ENCODE measurements at places on chromosomes 12 and 14.

DNA sequence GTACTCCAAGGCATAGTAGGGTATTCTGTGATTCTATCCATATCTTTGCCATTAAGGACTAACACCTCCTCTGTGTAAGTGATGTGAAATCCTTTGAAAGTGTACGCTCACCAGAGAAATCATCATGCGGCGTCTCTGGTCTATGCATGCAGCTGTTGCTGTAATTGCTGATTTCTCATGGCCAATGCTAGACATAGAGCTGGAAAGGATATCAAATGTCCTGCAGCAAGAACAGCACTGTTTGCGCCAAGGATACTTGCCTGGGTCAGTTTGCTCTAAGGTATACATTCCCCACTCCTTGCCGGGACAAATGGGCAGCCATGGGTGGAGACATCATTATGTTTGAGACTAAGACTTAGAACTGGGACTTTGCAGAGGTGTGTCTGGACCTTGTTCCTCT lies 896.4 kb downstream of the BCL11B start:
- DNase-seq = no peak

DNA sequence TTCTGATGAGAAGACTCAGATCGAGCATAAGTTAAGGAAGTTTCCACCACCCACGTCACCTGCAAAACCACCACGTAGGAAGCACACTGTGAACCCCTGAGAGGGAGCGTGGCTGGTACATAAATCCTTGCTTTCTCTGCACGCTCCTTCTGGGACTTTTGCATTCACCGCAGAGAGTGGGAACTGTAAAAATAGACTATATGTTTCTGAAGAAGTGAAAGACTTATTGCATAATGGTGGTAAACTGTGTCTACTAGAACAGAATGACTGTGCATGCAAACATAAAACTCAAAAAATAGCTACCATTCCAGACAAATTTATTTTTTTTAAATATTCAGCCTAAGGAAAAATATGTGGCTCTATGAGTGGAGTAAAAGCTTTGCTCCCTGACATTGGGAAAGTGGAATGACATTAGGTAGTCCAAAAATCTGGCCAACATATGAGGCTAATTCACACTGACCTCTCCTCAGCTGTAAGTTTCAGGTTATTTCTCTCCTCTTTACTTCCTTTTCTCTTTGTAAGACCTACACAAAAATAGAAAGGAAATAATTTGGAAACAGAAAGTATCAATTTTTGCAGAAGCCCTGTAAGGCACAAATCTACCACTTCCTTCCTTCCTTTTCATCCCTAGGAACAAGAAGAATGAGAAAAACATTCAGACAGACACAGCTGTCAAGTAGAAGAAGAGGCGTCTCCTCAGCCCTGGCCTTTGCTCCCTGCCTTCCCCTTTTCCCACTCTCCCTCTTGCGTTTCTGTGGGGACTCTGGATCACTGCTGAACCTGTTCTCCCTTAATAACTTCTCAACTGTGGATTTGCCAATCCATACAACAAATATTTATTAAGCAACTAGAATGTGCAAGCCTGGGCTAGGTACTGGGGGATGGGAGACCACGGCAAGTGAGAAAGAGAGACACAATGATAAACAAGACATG lies 264.3 kb upstream of the FOXN3 start:
- peak; percentile 20 for DNase-seq

- DNase-seq = no peak
Measured at GRCh38 chr12:33555128-33555527, 115.5 kb upstream of the SYT10 start.

- DNase-seq = no peak
Measured at GRCh38 chr12:102562836-102563425, 82.6 kb upstream of the IGF1 start.

GRCh38 chr14:105290621-105291346 lies 10.0 kb downstream of the BRF1 start:
- no peak for DNase-seq

DNA sequence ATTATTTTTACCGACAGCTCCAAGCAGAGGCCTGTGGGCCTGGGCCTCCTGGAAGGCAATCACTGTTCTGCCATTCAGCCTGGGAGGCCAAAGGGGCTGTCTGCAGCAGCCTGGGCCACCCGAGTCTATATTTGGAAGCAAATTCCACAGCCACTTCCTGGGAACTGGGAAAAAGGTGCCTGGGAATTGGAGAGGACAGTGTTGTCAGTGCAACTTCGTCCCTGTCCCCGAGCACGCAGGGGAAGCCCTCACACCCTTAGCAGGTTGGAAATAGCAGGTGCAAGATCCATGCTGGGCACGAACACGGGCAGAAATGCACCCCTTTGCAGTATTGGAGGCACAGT lies 9.6 kb upstream of the TBX5 start:
- DNase-seq = no peak

GRCh38 chr14:29913566-29913965 lies 14.1 kb downstream of the PRKD1 start:
- DNase-seq = no peak

- DNase-seq = no peak
Measured at GRCh38 chr12:2489275-2489674, 305.5 kb upstream of the FKBP4 start.

GRCh38 chr12:6336889-6337853 lies 4.7 kb downstream of the TNFRSF1A start:
- DNase-seq = peak; percentile 61

DNA sequence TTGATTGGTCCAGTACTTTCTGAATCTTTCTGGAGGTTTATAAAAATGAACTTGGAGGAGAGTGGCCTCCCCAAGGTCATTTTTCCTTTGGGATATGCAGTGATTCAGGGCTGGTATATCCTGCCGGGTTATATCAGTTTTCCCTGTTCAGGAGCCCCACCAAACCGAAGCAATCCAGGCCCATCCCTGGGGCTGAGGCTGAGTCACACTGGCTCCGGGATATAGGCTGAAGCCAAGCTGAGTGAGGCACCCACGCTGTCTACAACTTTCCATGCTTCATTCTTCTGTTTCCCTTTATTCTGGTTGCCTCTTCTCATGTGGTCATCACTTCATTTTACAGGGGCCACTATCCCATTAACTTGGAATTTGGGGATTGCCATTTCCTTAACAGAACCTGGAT lies 3.4 kb downstream of the SSPN start:
- DNase-seq = no peak

- no peak for DNase-seq
Measured at GRCh38 chr14:68616221-68616902, 176.5 kb downstream of the ZFP36L1 start.

- no peak for DNase-seq
Measured at GRCh38 chr12:3644104-3644503, 108.8 kb downstream of the CRACR2A start.

GRCh38 chr14:48350971-48351370 lies 675.6 kb upstream of the MDGA2 start:
- DNase-seq = no peak

- DNase-seq = peak; percentile 14
Measured at GRCh38 chr14:39232554-39233415, 930 bp upstream of the MIA2 start.

DNA sequence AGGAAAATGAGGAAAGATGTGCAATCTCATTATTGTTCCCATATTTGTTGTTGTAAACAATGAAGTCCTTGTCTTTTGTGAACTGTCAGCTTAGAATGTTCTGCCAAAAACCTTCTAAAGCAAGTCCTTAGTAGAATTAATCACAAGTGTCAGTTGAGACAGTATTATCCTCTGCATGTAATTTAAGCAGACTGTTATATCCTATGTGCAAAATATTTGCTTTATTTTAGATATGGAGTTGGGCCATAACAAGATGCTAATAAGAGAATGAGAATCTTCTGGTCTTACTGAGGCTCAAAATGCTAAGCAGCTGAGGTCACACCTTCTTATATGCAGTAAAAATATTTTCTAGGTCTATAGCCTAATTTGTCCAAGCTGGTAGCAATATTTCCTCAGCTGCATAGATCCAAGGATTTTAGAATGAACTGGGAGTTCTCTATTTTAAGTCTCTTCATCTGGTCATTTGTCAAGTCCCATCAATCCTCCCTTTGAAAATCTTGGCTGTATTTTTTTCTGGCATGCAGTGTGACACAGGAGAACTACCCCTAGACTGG lies 222.3 kb upstream of the NAV3 start:
- DNase-seq = no peak

DNA sequence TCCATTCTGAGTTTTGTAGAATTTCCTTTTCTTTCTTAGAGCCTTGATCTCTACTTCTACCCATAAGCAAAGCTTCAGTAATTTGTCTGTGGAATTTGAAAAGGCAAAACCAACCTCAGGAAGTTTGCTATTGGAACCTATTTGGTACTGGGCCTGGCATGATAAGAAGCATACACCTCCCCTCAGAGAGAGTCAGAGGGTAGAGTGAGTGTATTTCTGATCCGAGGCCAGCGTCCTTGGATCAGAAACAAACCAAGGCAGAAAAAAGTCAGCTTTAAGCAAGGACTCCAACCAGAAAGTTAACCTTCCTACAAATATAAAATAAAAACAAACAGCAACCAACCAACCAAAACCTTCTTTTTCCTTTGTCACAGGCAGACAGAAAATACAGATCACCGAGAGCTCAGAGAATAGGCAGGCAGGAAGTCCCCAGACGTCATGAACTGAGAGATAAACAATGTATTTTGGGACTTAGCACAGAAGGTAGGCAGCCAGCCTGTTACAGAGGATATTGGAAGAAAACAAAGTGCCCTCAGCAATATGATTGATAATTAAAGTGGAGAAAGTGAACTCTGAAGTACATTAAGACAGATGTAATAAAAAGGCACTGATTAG lies 141.5 kb downstream of the NEDD1 start:
- DNase-seq = no peak

- no peak for DNase-seq
Measured at GRCh38 chr14:104396682-104397470, 182.7 kb upstream of the C14orf180 start.

- DNase-seq = no peak
Measured at GRCh38 chr14:41986700-41987099, 380.0 kb downstream of the LRFN5 start.

GRCh38 chr14:75279153-75279762 lies 630 bp downstream of the FOS start:
- DNase-seq = peak; percentile 54

- peak; percentile 73 for DNase-seq
Measured at GRCh38 chr12:45170456-45171042, 45.3 kb upstream of the ANO6 start.

GRCh38 chr14:104263675-104264358 lies 125.4 kb downstream of the KIF26A start:
- no peak for DNase-seq

DNA sequence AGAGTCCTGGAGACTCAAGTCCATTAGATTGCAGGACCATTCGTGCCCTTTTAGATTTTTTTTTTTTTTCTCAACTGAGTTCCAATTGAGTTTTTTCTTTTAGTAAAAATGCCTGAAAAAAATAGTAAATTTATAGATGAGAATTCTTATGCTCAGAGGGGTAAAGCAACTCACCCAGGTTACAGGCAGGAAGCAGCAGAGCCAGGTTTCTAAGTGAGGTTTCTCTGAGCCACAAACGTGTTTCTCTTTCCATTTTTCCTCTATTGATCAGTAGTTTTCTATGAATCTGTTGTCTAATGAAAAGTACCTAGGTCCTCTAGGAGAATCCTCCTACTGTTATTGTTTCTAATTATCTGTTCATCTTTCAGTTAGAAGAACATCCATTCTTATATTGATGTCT lies 66.4 kb upstream of the C12orf71 start:
- no peak for DNase-seq

GRCh38 chr14:89308232-89308959 lies 108.6 kb downstream of the FOXN3 start:
- DNase-seq = no peak

GRCh38 chr12:12917517-12917916 lies 26.2 kb downstream of the GPRC5A start:
- DNase-seq = no peak

DNA sequence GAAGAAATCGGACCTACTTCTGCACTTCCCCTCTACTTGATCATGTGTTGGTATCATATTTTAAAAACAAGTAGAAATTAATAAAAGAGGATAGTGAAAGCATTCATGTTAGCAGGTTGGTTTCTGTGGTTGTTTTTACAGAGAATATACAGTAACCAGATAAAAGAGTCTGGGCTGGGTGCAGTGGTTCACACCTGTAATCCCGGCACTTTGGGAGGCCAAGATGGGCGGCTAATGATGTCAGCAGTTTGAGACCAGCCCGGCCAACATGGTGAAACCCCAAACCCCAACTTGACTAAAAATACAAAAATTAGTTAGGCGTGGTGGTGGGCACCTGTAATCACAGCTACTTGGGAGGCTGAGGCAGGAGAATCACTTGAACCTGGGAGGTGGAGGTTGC lies 55.9 kb downstream of the LRP6 start:
- peak; percentile 2 for DNase-seq

- peak; percentile 25 for DNase-seq
Measured at GRCh38 chr14:91835197-91835919, 32.0 kb downstream of the TC2N start.

DNA sequence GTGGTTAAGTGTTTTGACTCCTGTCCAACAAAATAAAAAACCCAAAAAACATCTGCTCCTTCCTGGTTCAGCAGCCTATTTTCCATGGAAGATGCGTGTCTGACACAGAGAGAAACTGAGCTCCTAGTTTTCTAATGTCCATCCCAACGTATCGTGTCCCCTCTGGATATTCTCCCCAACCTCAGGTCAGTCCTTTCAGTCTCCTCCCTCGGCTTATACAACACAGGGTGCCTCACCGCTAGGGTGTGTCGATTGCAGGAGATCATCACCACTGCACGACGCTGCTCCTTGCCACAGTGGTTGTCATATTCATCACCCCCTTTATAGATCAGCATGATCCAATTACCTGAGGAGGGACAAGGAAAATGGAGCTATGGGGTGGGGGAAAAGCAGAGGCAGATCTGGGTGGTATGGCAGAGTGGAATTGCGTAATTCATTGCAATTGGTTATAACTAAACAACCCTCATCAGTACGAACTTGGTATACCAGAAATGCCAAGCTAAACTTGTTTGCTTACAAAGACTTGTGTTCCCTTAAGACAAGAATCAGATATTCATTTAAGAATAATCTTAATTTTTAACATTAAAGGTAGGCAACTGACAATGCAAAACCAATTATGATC lies 5.8 kb downstream of the M6PR start:
- no peak for DNase-seq

DNA sequence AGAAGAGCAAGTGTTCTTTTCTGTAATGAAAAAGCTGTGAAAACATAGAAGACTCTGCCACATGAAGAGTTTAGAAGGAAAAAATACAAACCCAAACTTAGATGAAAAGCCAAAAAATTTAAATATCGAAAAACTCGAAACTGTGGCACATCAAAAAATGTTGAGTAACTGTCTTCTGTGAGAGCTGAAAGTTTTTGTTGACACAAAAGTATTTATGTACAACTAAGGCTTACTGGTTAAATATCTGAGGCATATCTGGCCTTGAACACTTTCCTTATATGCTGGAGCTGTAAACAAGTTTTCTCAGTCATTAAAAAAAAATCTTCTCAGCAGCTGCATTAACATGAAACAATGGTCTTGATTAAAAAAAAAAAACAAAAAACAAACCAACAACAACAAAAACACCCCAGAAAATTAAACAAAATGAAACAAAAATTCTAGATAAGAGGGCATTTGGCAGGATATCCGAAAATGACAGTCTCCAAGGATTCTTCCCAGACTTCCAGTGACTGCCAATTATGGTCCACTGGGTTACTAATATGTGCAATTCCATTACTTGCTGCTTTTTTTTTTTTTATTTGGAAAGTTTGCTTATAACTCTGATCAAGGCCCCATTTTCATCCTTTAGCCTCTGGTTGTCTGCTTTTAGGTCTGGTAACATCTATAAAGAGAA lies 84.7 kb upstream of the PAWR start:
- DNase-seq = no peak
